Activated CD4-positive, alpha-beta T cell treated with anti-CD3 and anti-CD28 coated beads for 1 hour (primary cell): ENCODE measurements at places on chromosomes 13 and 19.
A peak's percentile ranks its signal among the peaks of the same experiment; 100 is the strongest.

DNA sequence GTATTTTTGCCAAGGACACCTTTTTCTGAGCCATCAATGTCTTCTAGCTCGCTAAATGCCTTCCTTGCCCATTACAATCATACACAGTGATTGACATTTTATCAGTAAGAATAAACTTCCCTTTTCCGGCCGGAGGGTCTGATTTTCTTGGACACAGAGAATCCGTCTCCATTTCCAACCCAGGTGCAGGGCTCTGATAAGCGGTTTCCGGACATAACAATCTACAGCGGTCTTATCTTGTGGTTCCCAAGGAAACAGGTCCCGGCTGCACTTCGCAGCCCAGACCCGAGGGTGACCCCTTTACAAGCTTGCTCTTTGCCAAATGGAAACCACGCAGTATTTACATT is 5.1 kb upstream of the ZNF77 start:
- no peak for DNase-seq

DNA sequence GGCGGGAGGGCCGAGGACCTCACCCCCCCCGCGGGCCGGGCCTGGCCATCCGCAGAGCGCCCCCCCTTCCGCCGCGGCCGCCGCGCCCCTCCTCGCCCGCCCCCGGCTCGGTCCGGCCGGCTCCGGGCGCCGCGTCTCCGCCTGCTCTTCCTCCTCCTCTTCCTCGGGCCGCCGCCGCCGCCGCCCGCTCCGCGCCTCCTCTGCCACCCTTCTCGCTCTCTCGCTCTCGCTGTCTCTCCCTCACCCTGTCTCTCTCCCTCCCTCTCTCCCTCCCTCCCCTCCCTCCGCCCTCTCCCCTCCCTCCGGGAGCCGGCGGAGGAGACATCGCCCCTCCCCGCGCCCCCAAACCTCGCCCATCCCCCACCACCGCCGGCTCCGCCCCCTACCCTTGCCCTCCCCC is at the start of gene SHANK1:
TSS of gene SHANK1 (minus strand) at position 237 of the 400 bp plus-strand sequence. CDS start 2,883 bp downstream, outside the sequence.
- DNase-seq, result no peak

DNA sequence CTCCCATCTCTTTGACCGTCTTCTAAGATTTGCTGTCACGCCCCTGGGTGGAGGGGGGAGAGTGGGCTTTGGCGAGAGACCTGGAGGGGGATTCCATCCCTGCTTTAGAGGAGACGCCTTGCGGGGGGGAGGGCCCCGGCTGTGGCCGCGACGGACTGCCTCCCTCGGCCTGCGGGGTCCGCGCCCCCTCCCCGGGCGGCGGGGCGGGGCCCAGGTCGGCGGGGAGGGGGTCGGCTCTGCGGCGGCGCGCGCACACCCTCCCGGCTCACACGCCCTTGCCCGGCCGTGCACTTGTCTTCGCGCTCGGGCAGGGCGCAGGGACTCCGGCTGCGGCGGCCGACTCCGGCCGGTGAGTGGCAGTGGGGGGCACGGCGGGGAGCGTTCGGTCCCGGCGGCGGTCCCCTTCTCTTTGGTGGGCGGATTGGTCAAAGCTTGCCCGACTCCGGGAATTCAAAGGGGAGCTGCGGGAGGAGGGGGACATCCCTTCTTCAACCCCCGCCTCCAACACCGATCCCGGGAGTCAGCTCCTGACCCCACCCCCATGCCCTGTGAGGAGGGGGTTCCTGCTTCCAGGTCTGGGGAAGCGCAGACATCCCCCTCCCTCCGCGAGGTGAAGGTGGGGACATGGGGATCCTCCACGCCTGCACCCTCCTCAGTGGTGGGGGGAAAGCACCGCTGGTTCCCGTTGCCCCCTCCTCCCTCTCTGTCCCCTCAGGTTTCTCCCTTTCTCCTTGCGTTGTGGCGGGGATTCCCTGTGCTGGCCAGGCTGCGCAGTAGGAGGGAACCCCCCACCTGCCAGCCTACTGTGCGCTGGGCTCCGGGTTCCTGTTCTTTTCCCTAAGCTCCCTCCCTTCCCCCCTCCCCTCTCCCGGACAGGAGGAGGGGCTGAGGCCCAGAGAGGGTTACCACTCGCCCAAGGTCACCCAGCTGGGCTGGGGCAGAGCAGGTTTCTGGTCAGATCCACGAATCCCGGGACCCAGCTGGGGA is 14.6 kb upstream of the KCNN1 start:
- DNase-seq, result no peak

DNA sequence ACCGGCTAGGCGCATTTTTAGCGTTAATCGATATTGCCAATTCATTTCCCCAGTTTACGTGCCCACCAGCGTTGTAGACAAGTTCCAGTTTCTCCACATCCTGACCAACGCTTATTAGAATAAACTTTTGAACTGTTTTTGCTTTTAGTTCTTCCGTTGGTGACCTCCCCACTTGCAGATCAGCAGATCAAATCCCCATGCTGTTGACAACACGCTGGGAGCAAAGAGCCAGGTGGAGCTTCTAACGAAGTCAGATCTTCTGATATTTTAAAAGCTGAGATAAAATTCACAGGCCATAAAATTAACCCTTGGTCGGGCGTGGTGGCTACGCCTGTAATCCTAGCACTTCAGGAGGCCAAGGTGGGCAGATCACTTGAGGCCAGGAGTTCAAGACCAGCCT is 21.2 kb downstream of the RCN3 start:
- DNase-seq, result no peak

DNA sequence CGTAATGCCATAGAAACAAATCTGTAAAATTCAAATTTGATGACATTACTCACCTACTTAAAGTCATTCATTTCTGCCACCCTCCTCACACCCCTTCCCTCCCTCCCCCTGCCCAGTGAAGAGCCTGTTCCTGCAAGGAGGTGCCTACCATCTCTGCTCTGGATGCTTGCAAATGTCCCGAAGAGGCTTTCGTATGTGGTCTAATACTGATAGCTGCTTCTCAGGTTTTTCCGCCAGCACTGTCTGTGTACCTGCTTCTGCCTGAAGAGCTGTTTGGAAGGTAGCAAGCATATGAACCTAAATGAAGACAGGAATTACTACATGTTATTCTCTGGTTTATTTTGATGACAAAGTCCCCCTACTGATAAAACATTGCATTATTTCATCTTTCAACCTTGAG is 57.1 kb downstream of the GPALPP1 start:
- DNase-seq, result no peak

DNA sequence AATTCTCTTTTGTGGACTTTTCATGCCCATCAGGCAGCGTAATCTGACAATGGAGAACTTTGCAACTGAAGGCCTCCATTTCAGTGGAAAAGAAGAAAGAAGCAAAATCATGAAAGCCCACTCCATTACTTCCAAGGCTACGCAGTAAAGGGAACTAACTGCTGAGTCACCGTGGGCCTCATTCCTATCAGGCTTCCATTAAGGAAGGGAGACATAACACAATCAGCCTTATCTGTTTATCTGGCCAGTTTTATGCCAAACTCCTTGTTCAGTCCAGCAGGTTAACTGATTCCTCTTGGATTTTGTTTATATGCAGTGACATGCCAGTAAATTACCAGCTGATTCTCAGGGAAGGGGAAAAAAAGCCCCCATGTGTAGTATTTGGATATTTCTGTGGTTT is 56.8 kb upstream of the KATNAL1 start:
- DNase-seq, result no peak

DNA sequence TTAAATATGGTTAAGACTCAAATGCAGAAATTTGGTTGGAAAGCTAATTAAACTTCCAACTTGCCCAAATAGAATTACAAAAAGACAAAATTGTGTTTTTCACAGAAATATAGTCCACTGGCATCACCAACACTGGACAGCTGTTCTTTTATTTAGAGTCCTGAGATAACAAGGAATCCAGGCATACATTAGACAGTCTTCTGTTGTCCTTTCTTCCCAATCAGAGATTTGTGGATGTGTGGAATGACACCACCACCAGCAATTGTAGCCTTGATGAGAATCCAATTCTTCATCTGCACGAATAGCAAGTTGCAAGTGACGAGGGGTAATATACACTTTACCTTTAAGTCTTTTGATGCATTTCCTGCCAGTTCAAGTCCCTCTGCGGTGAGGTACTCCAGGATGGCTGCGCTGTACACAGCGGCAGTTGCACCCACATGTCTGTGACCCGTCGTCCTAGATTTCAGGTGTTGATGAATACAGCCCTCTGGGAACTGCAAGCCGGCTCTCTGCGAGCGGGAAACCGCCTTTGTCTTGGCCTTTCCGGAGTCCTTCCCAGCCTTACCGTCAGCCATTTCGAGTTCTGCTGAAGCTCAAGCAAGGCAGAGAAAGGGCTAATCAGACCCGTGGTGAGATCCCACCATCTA is 14.7 kb downstream of the UBAC2 start:
- peak; percentile 44 for DNase-seq

DNA sequence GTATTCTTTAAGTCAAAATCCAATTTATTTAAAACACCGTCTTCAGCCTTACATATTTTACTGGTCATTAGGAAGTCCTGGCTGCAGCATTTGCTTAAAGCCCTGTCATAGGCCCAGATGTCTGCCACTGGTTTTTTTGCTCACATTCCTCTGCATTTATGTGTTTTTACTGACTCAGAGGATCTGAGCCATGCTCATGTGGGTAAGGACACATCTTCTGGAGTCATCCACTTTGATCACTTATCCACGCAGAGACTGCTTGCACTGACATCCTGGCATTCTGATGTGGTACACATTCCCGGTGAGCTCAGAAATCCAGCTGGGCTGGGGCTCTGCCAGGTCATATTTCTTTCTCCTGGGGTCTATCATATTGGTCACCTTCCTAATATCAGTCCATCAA is 531.7 kb upstream of the ARGLU1 start:
- no peak for DNase-seq

- DNase-seq, result no peak
These were observed 4.0 kb upstream of the TGFB1 start for GRCh38 chr19:41357746-41358145.

GRCh38 chr13:74067818-74068217 is 66.4 kb downstream of the KLF12 start:
- no peak for DNase-seq

- no peak for DNase-seq
These were observed 11.8 kb downstream of the HTR2A start for GRCh38 chr13:46885018-46885417.

DNA sequence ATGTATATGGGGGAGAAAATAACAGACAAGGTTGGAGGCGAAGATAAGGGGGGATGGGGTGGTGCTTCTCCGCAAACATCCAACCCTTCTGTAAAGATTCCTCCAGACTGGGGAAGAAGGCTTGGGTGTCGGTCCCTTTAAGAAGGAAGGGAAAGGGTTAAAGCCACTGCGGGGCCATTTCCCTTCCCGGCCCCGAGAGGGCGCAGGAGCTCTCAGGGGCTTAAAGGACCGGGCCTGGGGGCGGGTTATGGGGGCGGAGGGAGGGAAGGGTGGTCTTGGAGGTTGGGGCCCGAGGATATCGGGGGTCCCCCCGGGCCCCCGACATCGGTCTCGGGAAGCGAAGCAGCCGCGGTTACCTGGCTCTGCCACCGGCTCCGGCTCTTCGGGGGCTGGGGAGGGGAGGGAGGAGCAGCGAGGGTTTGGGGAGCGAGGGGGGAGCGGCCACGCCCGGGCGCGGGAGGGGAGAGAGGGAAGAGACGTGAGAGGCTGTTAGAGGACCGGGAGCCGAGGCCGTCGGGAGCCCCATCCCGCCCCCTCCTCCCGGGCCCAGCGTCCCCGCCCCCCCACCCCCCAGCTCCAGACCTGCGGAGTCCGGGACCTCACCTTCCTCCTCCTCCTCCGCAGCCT is 2.8 kb downstream of the TNNT1 start:
- DNase-seq, result no peak
